ENCODE measurements at places on chromosomes 12 and 14.

DNA sequence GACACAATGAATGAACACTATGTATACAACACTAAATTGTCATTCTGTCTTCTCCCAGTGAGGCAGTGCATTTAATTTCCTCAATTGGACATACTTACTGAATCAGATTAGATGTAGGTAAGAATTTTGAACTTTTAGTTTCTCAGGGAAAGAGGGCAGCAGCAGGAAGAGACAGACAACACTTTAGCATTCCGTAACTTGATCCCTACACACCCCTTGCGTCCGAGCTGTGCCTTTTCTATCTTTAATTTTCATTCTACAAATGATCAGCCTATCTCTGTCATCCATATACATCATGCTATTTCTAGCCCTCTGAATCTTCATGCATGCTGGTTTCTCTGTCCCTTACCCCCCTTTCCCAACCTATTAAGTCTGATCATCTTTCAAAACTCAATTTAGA, 358.0 kb upstream of the RPL10L start:
- no peak for DNase-seq

- DNase-seq = peak; percentile 65
These were observed 67.4 kb downstream of the ACTN1 start for GRCh38 chr14:68911594-68912227.

DNA sequence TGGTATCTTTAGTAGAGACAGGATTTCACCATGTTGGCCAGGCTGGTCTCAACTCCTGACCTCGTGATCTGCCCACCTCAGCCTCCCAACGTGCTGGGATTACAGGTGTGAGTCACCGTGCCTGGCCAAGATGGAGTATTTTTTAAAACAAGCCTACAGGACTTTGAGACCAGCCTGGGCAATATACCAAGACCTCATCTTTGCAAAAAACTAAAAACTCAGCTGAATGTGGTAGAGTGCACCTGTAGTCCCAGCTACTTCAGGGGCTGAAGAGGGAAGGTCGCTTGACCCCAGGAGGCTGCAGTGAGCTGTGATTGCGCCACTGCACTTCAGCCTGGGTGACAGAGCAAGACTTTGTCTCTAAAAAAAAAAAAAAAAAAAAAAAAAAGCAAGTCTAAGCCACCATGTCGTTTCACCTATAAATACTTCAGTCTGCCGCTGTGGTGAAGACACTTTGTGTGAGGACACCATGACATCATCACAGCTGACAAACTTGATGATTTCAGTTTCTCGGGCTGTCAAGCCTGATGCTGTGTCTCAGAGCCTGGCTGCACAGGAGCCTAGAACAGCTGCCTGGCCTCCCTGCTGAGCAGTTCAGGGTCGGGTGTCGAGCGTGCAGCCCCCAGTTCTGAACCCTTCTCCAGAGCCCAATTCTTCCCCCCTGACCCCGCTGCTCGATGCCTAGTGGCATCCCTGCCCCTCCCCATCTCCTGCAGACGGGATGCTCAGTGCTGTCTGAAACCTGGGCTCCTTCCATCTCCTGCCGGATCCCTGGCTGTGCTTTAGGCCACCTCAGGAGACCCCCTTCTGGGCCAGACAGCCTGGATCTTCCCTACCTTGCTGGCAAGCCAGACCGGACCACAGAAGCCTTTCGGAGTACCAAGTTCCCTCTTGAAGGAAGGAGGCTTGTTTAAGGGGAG, 119.2 kb upstream of the EVL start:
- DNase-seq = no peak

DNA sequence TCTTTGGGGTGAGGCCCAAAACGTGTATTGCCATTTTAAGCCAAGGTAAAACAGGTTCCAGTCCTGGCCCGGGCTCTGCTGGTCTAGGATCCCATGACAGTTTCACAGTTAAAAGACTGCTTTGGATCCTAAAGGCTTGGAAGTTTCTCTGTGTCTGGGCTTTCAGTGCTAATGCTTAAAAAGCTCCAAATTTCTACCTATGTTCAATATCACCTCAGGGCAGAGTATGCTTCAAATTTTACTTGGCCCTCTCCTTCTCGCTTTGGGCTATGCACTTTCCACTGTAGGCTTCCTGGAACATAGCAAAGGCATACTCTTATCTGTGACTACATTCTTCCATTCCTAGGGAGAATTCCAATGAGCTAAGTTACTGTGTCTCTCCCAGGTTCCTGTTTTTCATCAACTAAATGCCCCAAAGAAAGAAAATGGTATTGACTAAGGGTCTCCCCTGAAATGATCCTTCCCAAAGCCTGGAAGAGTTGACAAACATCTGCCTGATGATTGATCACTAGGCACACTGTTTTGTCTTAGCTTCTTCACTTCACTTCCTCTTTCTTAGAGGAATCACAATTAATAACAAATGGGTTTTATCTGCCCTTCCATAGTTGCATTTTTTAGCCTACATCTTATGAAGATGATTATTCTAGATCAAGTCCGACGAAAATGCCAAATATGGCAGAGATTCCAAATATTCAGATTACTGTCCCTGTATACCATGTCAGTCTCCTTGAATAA, 79.4 kb downstream of the TMTC2 start:
- DNase-seq = no peak

DNA sequence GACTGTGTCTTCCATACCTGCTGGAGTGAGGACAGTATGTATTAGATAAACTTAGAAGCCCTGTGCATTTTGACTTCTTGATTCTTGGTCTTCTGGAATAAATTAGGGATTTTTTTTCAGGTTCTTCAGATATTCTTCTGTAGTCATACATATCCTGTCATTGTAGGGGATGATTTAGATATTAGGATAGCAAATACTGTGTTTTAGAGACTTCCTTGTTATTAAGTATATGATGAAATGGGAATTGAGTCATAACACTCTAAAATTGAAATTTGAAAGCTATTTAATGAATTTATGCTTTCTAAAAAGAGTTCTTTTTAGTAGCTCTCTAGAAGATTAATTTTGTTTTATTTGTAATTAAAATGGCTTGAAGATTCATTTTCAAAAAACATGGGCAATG, 371.5 kb upstream of the RGS6 start:
- no peak for DNase-seq

DNA sequence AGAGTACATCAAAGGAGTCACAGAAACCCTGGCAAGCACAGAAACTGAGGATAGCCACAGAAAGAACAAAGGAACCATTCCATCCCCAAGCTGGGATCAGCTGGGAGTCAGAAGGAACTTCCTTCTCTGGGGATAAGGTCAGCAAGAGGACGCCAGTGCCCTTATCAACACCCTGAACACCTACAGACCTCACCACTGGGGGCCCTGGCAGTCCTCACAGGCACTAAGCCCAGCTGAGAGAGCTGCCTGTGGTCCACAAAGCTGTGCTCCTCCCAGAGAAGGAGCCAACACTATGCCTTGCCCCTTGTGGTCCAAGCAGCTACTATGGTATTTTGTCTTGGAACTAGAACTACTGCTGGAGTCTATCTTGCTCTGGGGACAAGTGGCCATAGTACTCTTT, 171.1 kb upstream of the CCDC196 start:
- no peak for DNase-seq

DNA sequence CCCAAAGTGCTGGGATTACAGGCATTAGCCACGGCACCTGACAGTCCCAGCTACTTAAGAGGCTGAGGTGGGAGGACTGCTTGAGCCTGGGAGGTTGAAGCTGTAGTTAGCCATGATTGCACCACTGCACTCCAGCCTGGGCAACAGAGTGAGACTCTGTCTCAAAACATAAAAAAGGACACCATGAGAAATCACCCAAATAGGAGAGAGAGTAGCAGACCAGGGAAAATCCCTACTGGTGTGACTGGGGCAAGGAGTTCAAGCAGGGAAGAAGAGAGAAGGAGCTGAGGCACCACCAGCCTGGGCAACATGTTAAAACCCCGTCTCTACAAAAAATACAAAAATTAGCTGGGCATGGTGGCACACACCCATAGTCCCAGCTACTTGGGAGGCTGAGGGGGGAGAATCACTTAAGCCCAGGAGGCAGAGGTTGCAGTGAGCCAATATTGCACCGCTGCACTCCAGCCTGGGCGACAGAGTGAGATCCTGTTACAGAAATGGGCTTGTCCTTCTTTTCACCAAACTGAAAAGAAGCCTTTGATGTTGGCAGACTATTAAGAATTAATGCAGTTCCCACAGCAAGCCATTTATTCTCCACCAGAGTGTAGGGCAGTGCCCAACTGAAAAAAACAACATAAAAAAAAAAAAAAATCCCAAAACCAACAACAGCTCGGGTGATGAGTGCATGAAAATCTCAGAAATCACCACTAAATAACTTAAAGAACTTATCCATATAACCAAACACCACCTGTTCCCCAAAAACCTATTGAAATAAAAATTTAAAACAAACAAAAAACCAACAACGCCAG, 4.5 kb upstream of the SRSF9 start:
- DNase-seq = no peak

GRCh38 chr14:99773521-99774497, 19.4 kb upstream of the EML1 start:
- no peak for DNase-seq

DNA sequence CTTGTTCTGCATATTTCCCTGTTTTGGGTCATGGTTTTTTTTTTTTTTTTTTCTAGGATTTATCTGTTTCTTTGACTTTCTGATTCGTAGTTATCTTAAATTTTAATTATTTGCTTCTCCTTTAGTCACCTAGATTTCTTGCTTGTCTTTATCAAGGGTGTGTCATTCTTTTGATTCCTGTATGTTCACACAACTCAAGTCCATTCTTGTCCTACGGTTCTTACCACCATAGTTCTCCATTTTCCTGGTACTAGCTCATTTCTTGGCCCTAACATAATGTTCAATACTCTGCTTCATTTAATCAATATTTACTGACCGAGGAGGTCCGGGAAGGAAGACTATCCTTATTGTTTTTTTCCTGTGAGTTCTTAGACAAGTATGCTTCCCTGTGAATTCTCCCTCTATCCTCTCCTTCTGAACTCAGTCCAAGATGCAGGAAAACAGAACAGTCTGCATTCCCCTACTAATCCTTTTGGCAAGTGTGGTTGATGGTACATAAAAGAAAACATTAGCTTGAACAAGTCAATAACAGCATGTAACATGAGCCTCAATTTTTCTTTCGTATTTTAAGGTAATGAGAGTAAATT, 1346.4 kb upstream of the SEL1L start:
- DNase-seq = no peak

GRCh38 chr14:65937079-65937959, 524.8 kb downstream of the FUT8 start:
- no peak for DNase-seq

DNA sequence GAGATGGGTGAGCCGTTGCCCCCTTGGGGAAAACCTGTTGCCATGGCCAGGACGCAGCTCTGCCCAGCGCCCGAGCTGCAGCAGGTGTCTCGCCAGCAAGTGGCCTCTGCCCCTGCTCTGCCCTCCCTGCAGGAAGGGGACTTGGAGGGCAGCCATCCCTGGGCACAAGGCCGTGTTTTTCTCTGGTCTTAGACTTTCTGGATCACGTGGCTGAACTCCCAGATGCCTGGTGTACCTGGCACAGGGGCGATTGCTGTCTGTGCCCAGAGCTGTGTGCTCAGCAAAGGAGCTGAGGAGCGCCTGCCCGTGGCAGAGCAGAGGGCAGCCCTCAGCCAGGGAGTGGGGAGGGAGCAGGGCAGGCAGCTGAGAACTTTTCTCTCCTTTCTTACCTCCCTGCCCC, 38.0 kb downstream of the TMEM63C start:
- DNase-seq = no peak

- peak; percentile 81 for DNase-seq
These were observed at the start of gene ENO2 for GRCh38 chr12:6914246-6914946. TSS of gene ENO2 (plus strand) at chr12:6914580. CDS start at chr12:6915833, 1,253 bp downstream.

DNA sequence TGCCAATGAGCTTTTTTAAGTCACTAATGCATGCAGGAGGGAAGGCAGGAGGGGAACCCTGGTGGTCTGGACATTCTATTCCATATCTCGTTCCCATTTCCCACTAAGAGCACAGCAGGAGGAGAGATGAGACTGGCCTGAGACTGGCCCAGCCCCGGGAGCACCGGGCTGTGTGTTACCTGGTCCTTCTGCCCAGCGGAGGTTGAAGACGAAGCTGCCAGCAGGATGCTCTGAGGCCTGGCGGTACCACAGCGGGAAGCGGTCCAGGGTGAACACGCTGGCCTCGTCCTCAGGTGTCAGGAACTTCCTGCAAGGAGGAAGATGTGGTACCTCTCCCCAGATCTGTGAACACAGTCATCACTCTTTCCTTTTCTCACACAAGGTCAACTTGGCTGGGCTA, 23.9 kb downstream of the LRTM2 start:
- DNase-seq = no peak

- DNase-seq = no peak
These were observed 14.9 kb upstream of the PLEKHG3 start for GRCh38 chr14:64689289-64689688.

DNA sequence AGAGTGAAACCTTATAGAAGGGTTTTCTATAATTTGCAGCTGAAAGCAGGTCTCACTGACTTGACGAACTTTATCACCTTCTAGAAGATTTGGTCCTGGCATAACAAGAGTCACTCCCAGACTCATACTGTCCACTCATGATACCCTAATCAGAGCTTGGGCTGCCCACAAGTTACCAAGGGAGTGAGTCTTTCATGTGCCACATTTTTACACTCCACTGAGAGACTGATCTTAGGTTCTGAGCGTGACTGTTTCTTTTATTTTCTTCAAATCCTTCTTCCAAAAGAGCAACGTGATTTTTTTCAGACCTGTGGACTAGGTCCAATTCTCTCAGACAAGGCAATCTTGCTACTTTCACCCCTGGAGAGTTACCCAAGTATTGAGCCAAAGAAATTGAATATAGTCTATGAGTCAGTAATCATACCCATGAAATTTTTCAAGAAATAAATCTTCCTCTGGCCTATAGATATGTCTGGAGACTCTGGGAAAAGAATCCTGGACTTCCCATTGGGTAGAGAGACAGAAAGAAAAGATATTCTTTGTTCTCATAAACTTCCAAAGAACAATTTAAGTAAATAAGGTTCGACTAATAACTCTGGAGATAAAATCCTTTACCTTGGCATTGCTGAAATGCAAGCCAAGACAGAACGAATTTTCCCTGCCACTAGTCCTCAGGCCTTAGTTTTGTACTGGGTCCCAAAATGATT, 26.9 kb downstream of the SIX1 start:
- no peak for DNase-seq

GRCh38 chr12:86852451-86852850, 596.3 kb upstream of the MGAT4C start:
- DNase-seq = no peak
